ENCODE measurements at places on chromosomes 5 and 9. TPM values are rescaled to one million over a fixed set of nuclear protein-coding genes. Genes with fewer than 3 reads are reported as not detected.

The SPINK4 gene
- not detected for total RNA-seq

The DBN1 gene
- 118 TPM for total RNA-seq

The PRDM9 gene
- total RNA-seq, result not detected

The STKLD1 gene
- total RNA-seq, result not detected

The SMIM33 gene
- total RNA-seq, result not detected

The C5orf52 gene
- total RNA-seq, result not detected

The SPATA9 gene
- total RNA-seq, result not detected

The RIMOC1 gene
- total RNA-seq, result 12.4 TPM

The PRLR gene
- total RNA-seq, result 0.34 TPM

The ACSL6 gene
- total RNA-seq, result 0.03 TPM

The GABRA6 gene
- 1.9 TPM for total RNA-seq

The PCSK1 gene
- total RNA-seq, result 0.43 TPM

The C9orf153 gene
- not detected for total RNA-seq

The PHYHD1 gene
- not detected for total RNA-seq

The RNF183 gene
- total RNA-seq, result not detected

The SPATA6L gene
- 0.92 TPM for total RNA-seq

The PRRC2B gene
- 49.9 TPM for total RNA-seq

The YTHDC2 gene
- 12.2 TPM for total RNA-seq

The MSANTD3 gene
- total RNA-seq, result 126 TPM

The GARIN3 gene
- not detected for total RNA-seq

The NR5A1 gene
- total RNA-seq, result not detected

The ASS1 gene
- 2.7 TPM for total RNA-seq

The PFN3 gene
- not detected for total RNA-seq

The IPO11 gene
- total RNA-seq, result 24.7 TPM

The MFAP3 gene
- total RNA-seq, result 52.3 TPM

The SLC28A3 gene
- 0.02 TPM for total RNA-seq

The TLX3 gene
- total RNA-seq, result not detected

The TEK gene
- total RNA-seq, result 0.26 TPM

The COX7C gene
- 442 TPM for total RNA-seq

The ACTBL2 gene
- 0.47 TPM for total RNA-seq

The CORO2A gene
- total RNA-seq, result 9.2 TPM

The MZB1 gene
- total RNA-seq, result not detected

The ZNF354B gene
- total RNA-seq, result 4.3 TPM

The PPIC gene
- total RNA-seq, result 17.9 TPM

The GDNF gene
- total RNA-seq, result 1.4 TPM
